ENCODE measurements at places on chromosomes 4 and X.

DNA sequence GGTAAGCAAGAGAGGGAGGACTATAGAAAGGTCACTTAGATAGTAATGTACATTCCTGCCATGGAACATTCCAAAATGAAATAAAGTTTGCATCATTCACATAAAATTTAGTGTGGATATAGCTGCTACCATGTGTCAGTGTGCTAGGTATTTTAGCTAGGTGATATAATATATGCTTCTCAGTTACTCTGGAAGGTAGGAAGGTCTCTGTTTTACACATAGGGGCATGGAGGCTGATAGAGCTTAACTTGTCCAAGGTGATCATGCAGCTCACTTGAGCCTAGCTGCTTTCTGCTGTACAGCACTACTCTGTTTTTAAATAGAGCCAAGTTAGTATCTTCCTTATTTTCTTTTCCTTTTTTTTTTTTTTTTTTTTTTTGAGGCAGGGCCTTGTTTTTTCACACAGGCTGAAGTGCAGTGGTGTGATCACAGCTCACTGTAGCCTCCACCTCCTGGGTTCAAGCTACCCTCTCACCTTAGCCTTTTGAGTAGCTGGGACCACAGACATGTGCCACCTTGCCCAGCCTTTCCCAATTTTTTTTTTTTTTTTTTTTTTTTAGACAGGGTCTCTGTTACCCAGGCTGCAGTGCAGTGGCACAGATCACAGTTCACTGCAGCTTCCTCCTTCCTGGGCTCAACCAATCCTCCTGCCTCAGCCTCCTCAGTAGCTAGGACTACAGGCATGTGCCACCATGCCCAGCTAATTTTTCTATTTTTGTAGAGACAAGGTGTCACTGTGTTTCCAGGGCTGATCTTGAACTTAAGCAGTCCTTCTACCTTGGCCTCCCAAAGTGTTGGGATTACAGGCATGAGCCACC lies 10.4 kb downstream of the AFF1 start:
- no peak for DNase-seq

DNA sequence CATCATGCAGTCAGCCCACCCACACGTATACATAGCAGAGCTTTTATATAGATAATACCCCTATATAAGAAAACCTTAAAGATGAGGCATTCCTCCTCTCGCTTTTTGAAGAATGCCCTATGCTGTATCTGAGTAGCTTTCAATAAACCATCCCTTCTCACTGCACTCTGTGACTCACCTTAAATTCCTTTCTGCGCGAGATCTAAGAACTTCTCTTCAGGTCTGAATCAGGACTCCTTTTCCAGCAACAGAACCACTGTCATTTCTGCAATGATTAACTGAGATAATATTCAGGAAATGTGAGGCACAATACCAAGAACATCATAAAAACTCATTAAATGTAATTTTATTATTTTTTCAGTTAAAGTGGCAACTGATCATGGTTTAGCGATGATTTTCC lies 76.4 kb upstream of the DCLK2 start:
- DNase-seq, result no peak

GRCh38 chrX:4379071-4379470 lies 665.6 kb upstream of the PRKX start:
- no peak for DNase-seq

- DNase-seq, result no peak
These were observed 46.1 kb downstream of the MID1IP1 start for GRCh38 chrX:38847206-38847902.

GRCh38 chr4:180812783-180813182 lies 1430.4 kb upstream of the TENM3 start:
- DNase-seq, result no peak

DNA sequence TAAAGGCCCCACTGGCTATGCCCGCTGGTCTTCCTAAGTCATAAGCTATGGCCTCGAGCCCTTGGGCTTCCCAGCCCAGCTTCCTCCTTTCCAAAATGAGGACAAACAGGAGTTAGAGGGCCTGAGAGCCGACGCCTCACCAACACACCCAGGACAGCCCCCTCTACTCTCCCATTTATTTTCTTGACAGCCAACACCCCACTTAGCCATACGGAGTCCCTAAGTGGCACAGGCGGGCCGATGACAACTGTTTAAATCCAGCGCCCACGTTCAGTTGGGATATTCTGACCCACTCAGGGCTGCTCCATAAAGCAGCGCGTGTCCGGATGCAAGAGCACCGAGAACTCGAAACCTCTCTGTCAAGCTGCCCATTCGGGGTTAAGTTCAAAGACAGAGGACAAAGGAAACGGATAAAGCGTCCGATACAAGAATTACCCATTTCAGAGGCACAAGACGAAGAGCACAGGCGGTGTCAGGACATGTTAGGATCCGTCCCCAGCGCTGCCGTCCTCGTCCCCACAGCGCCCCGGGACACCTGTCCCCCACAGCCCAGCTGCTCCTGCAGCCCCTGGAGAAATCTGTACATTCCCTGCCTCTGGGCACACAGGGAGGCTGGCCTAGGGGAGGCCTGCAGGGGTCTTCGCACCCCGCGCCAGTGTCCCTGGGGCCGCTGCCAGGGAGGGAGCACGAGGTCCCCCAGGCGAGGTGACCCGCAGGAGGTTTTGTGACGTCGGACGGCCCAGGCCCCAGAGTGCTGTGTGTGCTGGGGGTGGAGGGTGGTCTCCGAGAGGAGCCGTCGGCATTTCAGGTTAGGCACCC lies 1.2 kb downstream of the PRKX start:
- no peak for DNase-seq

DNA sequence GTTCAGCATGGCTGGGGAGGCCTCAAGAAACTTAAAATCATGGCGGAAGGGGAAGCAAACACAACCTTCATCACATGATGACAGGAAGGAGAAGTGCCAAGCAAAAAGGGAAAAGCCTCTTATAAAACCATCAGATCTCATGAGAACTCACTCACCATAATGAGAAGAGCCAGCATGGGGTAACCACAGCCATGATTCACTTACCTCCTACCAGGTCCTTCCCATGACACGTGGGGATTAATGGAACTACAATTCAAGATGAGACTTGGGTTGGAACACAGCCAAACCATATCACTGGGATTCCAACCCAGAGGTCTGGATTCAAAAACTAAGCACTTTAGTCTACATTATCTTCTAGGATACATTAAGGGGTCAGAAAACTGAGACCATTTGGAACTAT lies 609.6 kb upstream of the SPANXN1 start:
- no peak for DNase-seq

DNA sequence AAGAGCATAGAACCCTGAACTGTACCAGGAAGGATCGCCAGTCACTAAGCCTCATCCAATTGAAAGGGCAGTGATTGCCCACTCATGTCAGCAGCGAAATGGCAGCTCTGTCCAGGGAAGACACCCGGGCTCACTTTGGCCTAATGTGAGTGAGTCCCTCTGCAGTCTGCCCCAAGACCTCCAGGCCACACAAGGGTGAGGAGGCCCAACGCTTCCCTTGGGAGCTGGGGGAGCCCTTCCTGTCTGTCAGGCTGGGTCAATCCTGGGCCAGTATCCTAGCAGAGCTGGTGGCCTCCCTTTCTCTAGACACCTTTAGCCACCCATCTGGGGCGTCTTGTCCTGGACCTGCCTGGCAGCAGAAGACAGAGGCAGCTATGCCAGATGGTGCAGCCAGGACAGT lies 39.6 kb upstream of the GPC4 start:
- DNase-seq, result no peak

DNA sequence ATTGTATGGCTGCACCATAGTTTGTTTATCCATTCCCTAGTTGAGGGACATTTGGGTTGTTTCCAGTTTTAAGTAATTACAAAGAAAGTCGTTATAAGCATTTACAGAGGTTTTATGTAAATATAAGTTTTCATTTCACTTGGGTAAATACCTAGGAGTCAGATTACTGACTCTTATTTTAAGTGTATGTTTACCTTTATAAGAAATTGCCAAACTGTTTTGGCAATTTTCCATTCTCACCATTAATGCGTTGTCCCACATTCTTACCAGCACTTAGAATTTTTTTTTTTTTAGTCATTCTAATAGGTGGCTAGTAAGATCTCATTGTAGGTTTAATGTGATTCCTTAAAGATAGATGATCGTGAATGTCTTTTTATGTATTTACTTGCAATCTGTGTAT lies 121.5 kb upstream of the NR3C2 start:
- DNase-seq, result no peak

GRCh38 chrX:94455782-94456181 lies 781.8 kb downstream of the FAM133A start:
- DNase-seq, result no peak

GRCh38 chrX:152831391-152831790 lies 528 bp downstream of the NSDHL start:
- DNase-seq, result no peak

DNA sequence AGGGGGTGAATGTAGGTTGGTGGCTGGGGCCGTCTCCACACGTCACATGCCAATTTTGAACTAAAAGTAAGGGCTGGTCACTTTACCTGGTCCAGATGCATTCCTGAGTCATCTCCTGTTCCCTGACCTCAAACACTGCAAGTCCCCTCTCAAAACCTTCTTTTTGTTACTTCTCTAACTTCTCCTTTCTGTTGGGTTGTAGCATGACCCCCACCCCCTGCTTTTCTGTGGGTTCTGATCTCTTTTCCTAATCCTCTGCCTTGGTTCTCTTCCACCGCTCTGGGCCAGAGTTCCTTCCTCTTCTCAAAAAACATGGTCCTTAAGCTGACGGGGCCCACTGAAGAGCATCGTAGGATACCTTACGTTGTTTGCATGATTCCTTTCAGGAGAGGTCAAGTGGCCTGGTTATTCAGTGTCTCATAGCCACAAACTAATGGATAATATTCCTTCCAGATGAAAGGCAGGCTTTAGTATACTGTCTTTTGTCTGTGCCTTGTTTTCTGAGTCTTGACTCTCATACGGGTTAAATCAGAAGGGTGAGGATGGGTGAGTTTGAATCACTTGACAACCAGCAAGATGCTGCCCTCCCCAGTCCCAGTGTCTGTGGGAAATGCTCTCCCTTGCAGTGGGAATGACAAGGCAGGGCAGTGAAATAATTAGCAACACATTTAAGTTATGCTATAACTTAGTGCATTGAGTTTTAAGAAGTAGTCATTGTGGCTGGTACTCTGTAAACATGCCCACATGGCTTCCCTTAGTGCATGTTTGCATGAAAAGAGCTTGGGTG lies 15.1 kb downstream of the SMS start:
- DNase-seq, result no peak

GRCh38 chr4:81130569-81130968 lies 84.5 kb downstream of the PRKG2 start:
- DNase-seq, result peak; percentile 7

DNA sequence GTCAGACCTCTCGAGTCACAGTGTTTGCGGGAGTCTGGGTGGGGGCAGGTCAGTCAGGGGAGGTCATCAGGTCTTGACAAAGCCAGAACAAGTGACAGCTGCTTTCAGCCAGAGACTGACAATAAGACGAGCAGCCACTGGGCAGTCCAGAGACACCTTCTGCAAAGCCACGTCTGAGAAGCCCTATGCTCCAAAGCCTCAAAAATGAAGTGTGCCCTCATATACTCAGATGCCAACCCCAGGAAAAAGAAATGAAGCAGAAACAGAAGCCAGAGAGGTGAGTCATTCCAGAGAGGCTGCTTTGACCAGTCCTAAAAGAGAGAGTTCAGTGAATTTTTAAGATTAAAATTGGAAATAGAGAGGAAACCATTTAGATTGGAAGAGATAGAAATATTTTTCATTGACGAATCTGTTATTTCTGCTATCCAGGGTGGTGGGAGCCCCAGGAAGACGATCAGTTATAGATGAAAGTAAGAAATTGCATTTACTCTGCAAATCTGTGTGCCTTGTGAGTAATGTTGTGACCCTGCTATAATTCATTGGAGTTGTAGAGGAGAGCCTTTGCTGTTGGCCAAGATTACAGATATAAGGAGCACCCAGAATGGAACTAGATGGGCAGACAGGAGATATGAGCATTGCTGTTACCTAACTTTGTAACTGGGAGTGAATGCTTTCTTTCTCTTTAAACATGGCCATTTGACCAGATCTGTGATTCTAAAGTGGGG lies 77.9 kb downstream of the LRRC66 start:
- no peak for DNase-seq

- DNase-seq, result peak; percentile 39
These were observed 129.3 kb upstream of the FAM9B start for GRCh38 chrX:9163214-9163709.

DNA sequence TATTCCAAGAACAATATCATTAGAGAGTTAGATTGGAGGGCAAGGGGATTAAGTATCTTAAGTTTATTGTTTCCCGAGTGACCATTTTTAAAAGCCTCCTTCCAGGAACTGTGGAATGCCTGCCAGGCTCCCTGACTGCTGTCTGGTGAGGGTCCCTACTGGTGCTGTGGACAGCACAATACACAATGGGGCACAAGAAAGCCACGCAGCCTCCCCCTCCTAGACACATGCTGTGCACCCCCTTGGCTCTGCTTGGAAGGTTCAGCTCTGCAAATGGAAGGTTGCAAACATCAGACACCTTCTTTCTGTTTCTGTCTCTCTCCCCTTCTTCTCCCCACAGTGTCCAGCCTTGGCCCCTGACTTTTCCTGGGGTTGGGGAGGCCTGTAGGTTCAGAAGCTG lies 153.2 kb downstream of the SHROOM3 start:
- no peak for DNase-seq
